ENCODE measurements at places on chromosomes 2 and 18.

GRCh38 chr2:222196159-222196558 lies 102.6 kb downstream of the PAX3 start:
- DNase-seq = no peak

DNA sequence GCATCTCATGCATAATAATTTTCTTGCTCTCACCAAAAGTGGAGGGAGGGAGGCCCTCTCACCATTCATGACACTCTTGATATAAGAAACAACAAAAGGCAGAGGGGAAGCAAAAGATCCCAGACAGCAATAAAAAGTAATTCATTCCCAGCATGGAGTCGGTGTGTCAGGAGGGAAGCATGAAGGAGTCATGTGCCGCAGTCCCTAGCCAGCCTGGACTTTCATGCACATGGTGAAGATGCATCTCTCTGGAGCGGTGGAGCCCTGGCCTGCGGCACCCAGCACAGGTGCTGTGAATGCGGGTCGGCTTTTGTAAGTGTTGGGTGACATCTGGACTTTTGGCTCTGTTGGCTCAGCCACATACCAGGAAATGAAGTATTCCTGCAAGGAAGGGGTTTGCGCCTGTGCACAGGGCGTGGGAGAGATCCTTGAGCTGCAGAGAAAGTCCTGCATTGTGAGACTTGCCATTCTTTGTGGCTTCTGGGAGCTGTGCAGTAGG lies 119.4 kb downstream of the COPS8 start:
- DNase-seq = no peak

DNA sequence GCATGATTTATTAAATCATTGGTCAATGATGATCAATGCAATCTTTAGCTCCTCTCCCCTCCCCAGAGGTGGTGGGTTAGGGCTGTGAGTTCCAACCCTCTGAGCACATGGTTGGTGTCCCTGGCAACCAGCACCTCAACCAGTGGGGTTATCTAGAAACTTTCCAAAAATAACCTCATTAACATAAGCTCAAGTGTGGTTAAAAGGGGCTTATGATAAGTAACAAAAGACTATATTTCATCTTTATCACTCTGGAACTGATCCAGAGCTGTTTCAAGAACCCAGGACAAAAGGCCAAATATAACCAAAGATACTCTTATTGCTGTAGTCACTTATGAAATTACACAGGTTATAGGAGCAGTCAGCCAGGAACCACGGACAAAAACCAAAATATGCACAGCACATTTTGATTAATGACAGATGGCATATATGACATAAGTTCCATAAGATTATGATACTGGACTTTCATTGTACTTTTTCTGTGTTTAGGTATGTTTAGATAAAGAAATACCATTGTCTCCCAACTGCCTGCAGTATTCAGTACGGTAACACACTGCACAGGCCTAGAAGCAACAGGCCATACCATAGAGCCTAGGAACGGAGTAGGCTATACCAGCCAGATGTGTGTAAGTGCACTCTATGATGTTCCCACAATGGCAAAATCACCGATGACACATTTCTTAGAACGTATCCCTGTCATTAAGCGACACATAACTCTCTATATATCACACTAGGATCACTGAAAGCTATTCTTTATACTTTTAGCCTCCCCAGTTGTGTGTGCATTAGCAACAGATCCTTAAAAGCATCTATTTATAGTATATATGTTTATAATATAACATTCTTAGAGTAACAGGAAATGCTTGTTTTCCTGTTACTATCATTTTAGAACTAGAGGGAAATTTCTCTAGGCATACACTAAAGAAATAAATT lies 31.9 kb downstream of the KIDINS220 start:
- no peak for DNase-seq

DNA sequence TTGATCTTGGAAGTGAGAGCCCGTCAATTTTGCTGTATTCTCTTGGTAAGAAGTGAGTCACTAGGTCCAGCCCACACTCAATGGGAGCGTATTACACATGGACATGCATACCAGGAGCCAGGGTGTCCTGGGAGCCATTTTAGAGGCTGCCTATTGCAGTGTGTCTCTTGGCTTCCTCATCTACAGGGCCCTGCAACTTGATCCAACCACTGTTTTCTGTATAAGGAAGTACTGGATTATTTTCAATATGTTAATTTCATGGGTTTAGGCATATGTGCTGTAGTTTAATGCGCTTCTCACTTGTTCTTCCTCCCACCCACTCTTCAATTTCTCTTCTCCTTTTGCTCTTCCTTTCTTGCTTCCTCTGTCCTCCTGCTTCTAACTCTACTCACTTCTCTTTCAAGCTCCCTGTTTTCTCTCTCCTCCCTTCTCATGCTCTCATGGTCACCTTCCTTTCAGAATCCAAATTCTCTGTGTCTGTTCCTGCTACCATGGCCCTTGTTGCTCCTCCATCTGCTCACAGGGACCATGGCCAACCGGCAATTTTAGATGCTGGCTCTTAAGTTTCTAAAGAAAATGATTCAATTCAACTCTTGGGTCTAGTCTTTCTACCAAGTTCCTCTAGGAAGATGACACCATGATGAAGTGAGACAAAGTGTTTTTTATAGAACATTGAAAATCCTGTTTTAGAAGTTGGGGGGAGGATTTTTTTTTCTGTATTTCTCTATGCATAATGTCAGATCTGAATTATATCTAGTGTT lies 152.0 kb upstream of the ZEB2 start:
- DNase-seq = no peak

DNA sequence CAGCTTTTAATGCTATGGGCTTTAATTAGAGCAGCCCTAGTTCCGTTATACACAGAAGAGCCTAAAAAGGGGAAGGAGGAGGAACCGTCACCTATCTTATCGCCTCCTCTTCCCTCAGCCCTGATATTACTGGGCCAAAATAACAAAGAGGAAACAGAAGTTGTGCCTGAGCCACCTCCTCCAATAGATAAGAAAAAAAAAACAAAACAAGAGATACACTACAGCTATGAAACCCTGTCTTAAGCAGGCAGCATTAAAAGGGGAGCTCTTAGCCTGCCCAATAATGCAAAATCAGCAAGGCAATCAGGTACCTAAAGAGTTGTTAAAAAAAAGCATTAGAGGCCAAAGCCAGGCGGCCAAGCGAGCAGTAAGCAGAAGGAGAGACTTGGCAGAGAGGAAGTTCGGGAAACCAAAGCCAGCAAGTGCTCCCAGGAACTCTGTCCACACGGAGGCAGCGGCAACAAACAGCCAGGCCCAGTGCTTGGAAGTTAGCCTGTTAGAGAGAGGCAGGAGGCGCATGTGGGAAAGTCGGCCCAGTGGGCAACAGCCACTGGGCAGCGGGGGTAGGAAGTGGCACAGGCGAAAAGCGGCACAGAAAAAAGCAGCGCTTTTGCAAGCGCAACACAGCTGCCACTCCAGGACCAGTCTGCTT lies 41.8 kb upstream of the PDK1 start:
- no peak for DNase-seq

DNA sequence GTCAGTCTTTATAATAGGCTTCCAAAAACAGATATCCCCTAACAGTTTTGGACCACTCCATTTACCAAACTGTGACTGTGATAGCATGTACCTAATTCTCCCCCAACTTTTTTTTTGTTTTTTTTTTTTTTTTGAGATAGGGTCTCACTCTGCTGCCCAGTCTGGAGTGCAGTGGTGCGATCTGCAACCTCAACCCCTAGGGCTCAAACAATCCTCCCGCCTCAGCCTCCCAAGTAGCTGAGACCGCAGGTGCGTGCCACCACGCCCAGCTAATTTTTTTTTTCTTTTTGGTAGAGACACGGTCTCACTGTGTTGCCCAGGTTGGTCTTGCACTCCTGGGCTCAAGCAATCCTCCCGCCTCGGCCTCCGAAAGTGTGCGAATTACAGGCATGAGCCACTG lies 52.9 kb downstream of the REV1 start:
- DNase-seq = no peak

- no peak for DNase-seq
Observed at GRCh38 chr2:46489423-46490174, 10.2 kb downstream of the TMEM247 start.

DNA sequence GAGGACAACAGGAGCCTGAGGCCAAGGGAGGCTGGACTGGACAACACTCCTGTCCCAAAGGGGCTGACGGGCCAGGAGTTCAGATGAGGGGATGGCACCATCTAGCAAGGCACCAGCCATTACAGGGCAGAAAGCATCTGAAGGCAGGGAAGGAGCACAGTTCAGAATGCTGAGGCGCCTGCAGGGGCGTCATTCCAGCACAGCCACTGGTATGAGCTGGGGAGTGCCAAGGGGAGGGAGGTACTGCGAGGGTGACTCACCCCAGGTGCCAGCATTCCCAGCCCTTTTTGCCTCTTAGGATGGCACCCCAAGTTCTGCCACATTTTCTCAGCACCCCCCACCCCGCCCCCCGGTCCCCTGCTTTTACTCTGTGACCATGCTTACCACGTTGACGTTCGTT lies 129.8 kb upstream of the EPAS1 start:
- DNase-seq = no peak

DNA sequence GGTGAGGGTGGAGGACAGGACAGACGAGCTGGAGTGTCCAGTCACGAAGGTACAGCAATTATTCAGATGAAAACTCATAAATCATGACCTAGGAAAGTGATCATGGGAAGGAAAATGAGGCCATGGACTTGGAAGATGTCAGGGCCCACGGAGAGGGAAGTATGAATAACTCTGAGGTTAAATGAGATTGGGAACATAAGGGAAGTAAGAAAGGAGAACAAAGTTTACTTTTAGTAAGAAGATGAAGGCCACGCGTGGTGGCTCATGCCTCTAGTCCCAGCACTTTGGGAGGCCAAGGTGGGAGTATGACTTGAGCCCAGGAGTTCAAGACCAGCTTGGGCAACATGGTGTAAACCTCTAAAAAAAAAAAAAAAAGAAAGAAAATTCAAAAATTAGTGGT lies 56.2 kb downstream of the AQP4 start:
- no peak for DNase-seq

DNA sequence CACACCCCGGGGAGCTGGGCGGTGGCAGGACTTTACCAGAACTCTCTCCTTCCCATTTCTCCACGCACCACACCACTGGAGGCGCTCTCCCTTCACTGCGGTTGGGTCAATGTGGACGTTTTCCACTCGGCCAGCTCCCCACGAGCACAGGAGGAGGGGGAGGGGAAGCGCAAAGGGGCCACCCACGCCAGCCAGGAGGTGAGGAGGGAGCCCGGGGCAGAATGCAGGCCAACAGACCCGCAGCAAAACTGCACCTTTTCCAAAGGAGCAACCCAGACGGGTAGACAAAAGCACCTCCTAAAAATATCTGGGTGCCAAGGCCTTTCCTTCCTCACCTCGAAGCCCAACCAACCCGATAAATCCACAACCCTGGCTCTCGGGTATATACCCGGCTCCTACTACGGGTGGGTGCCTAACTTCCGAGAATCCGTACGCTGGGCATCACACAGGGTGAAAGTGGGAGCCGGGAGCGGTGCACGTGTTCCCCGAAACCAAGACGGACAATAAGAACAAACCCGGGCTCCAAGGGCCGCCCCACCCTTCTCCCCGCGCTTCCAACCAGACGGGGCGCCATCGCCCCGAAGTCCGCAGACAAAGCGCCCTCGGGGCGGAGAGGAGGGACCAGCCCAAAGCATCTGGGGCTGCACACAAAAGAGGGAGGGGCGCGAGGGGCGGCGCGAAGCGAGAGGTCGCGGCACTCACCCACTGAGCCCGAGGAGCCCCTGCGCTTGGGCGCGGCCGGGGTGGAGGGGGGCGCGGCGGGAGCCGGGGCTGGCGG lies 1.0 kb downstream of the RTN4 start:
- DNase-seq = peak; percentile 40

- DNase-seq = no peak
Observed at GRCh38 chr2:105261061-105261460, 19.5 kb downstream of the GPR45 start.

- DNase-seq = no peak
Observed at GRCh38 chr2:58649756-58650155, 408.6 kb upstream of the FANCL start.

- no peak for DNase-seq
Observed at GRCh38 chr2:84844141-84844540, 36.7 kb downstream of the TRABD2A start.

DNA sequence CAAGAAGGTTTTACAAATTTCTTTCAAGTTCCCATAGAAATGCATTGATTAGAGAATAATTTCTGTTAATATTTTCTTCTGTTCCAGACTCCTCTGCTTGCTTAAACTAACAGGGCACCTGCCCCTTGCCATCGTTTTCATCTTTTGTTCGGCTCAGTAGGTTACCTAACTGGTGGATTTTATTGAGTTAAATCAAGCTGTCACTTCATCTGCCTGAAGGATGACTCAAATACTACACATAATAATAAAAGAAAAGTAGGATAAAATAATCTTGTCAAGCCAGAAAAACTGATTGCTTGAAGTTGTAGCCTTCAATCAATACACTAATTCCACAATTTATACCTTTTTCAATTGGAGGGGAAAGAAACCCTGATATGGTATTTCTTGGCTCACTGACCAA lies 234.0 kb downstream of the NR4A2 start:
- DNase-seq = no peak

GRCh38 chr2:99697811-99698568 lies 208.2 kb upstream of the REV1 start:
- no peak for DNase-seq

DNA sequence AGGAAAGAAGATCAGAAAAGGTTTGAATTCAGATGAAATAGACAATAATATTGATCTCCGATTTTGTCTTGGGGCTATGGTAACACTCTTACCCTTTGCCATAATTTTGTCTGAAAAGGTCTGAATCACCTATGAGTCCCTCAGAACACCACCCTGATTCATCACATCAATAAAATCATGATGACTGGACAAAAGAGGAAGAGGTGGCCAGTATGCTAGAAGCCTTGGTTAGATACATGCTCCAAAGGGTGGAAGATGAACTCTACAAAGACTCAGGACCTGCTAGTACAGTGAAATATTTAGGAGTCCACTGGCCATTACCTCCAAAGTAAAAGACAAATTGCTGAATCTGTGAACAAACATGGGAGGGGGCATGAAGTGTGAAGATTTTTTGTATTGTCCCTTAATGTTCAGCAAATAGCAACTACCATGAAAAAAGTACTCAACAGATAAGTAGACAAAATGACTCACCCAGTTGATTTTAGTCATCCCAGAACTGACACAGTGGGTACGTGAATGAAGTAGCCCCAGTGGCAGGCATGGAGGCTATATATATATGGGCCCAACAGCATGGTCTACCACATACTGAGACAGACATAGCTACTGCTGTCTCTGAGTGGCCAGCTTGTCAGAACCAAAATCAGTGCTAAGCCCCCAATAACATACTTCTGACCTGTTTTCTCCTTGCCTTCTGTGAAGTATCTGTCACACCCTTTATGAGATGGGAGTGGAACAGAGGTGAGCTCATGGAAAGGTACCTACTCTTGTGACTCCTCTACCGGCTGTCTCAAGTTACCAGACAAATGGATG lies 36.5 kb upstream of the GLS start:
- no peak for DNase-seq

DNA sequence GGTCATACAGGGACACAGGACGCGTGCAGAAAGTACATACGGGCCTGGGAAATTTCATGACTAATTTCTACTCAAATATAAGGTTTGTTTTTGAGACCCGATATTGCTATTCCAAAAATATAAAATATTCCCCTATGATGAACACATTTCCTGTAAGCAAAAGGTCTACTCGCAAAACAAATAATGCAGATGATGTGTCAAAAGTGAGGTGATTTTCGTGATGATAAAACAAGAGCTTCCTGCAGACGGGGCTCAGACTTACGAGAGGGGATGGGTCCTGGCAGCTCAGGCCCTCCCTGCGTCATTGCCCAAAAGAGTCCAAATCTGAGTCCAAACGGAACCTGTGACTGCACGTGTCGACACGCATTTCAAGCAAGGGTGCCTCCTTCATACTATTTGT lies 62.7 kb downstream of the MBP start:
- no peak for DNase-seq

Data from activated T-cell treated with anti-CD3 and anti-CD28 coated beads for 4 hours (primary cell).